ENCODE measurements at places on chromosomes 2 and 18.

DNA sequence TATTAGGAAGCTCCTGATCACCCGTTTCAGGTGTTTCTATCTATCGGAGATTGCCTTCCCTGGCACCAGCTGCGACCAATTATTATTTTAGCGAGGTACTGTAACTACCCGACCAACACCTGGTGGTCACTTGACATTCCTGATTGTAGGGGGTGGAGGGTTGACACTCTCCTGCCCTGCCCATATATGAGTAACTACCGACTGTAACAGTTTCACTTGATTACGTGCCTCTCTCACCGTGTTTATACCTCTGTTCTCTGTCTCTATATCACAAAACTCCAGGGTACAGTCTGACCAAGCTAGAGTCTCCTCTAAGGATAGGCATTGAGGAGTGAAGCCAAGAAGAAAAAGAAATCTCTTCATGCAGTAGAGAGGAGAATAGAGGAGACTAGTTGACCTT lies 268.0 kb upstream of the LRATD1 start:
- DNase-seq, result no peak

- no peak for DNase-seq
These were observed 8.1 kb downstream of the METTL21A start for GRCh38 chr2:207617011-207617671.

GRCh38 chr2:114543236-114543766 lies 100.9 kb downstream of the DPP10 start:
- DNase-seq, result no peak

- no peak for DNase-seq
These were observed 36.8 kb upstream of the UNC80 start for GRCh38 chr2:209734805-209735204.

DNA sequence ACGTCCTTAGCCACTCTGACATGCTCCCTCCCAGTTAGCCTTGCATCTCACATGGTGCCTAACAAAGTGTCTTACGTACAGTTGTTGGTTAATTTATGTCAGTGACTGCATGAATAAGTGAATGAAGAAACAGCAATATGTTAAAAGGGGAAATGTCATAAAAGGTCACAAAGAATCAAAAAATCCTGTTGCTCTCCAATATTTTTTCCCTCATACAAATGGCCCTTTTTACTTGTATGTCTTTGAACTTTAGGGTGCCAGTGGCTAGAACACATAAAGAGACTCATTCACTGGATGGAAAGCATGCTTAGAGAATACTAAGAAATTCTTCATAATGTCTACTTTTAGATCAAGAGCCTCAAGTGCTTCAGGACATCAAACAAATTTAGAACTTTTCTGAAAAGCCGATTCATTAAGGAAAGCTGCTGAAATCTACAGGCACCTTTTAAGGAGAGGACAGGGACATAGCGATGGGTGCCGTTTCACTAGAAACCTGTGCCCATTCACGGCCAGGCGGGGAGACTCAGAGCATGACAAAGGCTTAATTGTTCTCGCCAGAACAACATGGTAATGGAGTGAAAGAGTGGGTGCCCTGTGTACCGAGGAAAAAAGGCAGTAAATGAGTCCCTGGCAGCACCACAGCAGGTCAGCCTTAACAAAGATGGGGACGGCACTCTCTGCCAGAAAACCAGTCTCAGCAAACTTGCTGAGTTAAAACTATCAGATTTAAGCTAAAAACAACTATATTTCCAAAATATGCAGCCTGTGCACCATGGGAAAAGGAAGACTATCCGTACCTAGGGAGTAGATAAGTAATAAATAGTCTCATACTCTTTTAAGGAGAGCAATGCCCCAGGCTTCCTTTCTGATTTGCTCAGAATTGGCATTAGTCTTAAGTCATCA lies 71.6 kb upstream of the SPTBN1 start:
- DNase-seq, result no peak

GRCh38 chr2:84534225-84534624 lies 17.9 kb downstream of the DNAH6 start:
- DNase-seq, result no peak

DNA sequence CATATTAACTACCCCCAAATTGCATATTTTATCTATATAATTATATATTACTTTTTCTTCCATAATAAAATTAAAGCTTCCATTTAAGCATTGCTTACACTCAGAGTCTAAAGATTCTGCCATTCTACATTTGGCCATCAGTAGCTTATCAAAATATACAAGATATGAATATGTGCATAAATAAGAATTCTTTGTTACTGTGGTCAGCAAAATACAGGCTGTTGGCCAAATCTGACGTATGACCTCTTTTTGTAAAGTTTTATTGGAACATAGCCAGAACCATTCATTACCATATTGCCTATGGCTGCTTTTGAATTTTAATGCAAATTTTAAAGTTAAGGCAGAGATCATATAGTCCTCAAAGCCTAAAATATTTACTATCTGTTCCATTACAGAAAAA lies 643.9 kb upstream of the VRK2 start:
- no peak for DNase-seq

- no peak for DNase-seq
These were observed 437.4 kb downstream of the PIK3C3 start for GRCh38 chr18:42392416-42392815.

GRCh38 chr18:38551881-38552280 lies 986.3 kb upstream of the CELF4 start:
- no peak for DNase-seq

GRCh38 chr2:230075988-230076631 lies 7.4 kb upstream of the SLC16A14 start:
- DNase-seq, result no peak

DNA sequence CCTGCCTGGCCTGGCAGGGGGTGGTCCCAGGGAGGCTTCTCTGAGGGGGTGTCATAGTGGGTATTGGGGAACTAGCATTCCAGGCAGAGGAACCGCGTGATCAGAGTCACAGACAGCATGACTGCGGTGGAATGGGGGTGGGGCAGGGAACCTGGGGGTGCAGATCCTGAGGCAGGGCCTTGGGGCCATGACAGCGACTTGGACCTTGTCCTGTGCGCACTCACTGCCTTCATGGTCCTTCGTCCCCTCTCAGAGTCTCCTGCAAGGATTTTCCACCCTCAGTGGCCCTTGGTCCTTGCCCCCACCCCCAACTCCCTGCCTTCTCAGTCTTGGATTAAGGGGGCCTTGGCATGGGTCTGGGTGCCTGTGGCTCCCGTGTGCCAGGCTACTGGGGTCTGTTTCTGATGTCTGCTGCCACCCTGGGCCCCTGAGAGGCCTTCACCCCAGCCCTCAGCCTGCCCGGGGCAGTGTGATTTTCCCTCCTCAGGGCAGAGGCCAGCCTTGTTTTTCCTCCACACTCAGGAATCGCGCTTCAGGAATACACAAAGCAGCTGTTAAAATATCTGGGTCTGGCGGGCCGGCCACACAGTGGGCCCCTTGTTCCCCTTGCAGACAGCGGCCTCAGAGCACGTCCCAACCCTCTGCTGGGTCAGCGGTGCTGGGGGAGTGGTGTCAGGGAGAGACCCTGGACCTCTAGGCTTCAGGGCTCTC lies 51.6 kb downstream of the GLI2 start:
- no peak for DNase-seq

DNA sequence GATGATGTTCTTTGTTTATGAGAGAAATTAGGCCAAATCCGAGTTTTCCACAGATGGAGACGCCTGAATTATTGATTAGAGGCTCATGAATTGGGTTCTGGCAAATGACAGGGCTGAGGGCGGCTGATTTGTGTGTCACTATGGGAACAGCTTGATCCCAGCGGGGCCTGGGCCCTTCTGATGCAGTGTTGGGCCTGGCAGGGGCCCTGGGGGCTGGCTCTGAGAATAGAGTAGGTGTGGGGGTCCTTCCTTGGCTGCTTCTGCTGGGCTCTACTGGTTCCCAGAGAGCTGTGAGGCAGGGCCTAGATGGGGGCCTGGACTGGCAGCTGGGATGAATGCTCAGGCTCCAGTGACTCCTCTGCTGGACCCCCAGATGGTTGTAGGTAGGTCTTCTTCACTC lies 164.8 kb downstream of the CELF4 start:
- no peak for DNase-seq

- peak; percentile 28 for DNase-seq
These were observed 1.1 kb upstream of the SPAST start for GRCh38 chr2:32061973-32062861.

GRCh38 chr2:106223347-106223746 lies 29.2 kb upstream of the UXS1 start:
- DNase-seq, result no peak

GRCh38 chr2:54665436-54665856 lies 58.0 kb upstream of the EML6 start:
- DNase-seq, result no peak

DNA sequence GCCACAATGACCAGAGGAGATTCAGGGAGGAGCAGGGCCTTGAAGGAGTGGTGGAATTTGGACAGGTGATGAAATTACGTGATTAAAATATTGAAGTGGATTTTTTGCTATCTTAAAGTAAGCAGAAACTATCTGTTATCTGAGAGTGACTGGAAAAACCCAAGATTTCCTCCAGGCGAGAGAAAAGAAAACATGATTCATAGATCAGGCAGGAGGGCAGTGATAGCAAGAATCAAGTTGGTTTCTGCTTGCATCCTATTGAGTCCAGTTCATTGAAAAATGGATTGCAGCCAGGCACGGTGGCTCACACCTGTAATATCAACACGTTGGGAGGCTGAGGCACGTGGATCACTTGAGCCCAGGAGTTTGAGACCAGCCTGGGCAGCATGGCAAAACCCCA lies 127.8 kb downstream of the NXPH2 start:
- DNase-seq, result no peak

DNA sequence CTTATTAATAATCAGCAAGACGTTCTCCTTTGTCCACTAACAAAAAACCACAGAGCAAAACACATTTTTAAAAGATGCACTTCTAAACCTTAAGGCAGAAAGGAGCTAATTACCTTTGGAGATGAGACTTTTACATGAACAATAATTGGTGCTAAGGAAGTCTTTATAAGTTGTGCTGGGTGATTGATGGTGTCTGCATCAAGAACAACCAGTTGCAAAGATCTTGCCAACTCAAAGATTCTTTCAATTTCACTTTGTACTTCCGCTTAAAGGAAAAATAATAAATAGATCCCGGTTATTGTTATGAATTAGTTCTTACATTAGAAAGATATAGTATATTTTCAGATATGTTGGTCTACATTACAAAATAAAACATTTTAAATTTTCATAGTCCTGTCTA lies 26.9 kb upstream of the ARL5A start:
- no peak for DNase-seq

DNA sequence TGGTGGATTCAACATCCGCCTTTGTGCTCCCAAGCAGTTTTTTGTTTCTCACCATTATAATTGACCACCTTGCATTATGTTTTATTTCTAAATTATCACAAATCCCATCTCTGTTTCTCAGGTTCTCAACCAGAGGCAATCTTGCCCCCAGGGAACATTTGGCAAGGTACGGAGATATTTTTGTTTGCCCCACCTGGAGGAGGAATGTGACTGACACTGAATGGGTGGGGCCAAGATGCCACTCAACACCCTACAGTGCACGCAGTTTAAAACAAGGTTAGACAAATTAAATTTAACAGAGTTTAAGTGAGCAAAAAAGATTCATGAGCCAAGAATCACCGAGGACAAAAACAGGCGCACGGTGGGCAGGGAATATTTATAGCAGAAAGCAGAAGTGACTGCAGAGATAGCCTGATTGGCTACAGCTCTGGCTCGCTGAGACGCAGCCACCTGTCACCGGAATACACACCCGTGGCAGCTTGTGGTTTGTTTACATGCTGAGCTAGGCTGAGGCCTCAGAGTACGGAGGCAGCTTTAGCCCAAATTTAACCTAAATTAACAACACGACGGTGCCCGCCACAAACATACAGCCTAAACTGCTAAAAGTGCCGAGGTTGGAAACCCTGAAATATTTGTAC lies 150.0 kb upstream of the ALKAL2 start:
- DNase-seq, result peak; percentile 22

DNA sequence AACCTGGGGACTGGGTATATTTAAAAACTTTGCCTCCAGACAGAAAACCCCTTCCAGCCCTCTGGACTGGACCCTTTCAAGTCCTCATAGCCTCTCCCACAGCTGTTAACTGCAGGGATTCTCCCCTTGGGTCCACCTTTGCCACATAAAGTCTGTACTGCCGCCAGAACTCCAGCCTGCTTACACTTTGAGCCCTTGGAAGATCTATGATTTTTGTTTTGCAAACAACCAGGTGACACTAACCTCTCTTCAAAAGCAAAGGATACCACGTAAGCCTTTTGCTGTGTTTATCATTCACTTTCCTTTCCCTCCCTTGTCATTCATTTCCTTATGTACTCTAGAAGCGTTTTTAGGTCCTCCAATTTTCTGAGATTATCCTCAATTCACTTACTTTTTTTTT lies 4.1 kb upstream of the AGXT start:
- no peak for DNase-seq

- peak; percentile 66 for DNase-seq
These were observed 196.0 kb downstream of the TMEM163 start for GRCh38 chr2:134522496-134523455.

GRCh38 chr2:164771897-164772296 lies 69.7 kb downstream of the COBLL1 start:
- no peak for DNase-seq

- no peak for DNase-seq
These were observed 13.6 kb upstream of the NARS1 start for GRCh38 chr18:57635003-57635822.
